Mammary epithelial cell (primary cell): ENCODE measurements at places on chromosomes 16 and 17.

DNA sequence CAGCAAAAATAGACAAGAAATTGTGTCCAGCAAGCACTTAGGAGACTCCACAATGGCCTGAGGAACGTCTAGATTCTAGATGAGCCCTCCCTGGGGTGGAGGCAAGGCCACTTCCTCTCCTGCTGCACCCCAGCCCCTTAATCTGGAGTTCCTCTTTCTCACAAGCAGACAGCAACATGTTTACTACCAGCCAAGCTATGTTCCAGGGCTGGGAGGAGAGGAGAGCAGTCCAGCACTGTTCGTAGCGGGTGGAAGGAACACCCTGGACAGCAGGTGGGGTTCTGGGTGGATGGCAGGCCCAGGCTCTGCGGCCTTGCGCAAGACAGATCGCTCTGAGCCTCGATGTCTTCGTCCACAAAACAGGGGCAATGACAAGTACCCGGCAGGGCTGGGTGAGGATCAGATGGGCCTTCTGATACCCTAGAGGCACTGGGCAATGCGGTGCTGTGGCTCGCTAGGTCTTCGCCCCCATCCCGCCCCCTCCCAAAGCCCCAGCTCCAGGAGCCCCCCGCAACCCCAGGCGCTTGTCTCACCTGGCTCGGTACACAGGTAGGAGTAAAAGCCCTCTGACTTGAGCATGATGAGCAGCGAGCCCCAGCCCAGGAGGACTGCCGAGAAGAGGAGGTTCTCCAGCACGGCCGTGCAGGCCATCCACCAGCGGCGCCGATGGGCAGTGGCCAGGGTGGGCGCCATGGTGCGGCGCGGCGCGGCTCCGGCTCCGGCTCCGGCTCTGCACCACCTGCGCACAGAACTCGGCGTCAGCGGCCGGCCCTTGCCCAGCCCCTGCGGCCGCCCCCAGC is 1.3 kb downstream of the SLC43A2 start:
- DNase-seq: no peak

DNA sequence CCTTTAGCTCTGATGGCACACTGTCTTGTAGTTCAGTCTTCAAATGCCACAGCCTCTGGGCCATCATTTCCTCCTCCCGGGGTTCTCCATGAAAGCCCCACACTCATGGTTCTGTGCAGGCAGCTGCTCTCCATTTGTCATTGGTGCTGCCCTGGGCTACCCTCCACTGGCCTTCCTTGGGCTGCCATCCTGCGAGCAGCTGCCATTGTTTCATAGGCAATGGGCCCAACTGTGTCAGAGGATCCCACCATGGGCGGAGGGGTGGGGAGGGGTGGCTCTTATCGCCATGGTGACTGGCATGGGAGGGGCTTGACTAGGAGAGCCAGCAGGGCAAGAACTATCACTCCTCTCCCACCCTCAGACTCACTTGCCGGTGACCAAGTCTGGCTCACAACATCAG is 38.6 kb upstream of the BRD7 start:
- no peak for DNase-seq

DNA sequence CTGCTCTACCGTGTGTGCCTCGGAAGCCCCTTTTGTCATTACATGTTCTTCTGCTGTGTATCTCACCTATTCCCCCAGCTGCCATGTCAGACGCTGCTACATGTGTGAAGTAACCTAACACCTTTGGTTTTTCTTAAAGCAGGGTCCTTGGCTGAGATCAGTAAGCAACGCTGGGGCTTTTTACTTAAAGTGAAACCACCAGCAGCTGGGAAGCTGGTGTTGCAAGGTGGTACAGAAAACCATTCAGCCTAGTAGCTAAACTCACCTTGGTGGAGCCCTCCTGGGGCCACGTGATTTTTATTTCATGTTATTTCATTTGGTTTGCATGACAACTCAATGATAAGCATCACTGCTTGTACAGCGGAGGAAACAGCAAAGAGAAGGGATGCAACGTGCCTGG is 62.6 kb downstream of the PLCG2 start:
- no peak for DNase-seq

DNA sequence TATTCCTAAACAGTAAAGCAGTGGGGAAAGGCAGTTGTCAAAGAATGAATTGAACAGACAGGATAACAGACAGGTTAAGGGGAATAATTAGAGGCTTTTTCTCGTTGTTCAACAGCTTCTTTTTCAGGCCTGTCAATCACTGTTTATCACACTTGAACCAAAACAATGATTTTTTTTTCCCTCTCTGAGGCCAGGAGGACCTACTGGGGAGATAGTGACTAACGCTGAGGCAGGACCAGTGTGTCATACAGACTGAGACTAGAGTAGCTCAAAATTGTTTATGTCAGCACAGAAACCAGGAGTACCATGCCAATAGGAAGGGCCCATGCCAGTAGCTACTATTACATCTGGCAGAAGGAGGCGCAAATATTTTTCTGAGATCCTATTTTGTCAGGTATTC is 41.3 kb upstream of the NLK start:
- DNase-seq: no peak

DNA sequence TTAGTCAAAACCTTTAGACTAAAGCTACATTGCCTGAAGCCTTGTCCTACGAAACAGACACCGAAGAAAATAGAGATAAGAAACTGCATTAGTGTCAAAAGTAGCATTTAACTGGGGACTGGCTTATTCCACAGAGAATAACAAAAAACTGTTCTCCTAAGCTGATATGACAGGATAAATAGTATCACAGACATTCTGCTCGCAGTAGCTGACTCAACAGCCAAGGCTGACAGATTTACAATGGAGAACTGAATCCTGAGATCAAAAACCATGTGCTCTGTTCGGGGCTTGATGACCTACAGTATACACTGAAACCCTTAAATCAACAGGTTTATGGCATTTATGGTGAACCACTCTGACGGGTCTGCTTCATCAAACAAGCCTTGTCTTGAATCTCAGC is 25.5 kb downstream of the ADAMTS18 start:
- DNase-seq: no peak

GRCh38 chr17:13919818-13920217 is 149.5 kb upstream of the COX10 start:
- DNase-seq: no peak

GRCh38 chr17:83193336-83194185 is 114.2 kb downstream of the METRNL start:
- DNase-seq: peak; percentile 72

DNA sequence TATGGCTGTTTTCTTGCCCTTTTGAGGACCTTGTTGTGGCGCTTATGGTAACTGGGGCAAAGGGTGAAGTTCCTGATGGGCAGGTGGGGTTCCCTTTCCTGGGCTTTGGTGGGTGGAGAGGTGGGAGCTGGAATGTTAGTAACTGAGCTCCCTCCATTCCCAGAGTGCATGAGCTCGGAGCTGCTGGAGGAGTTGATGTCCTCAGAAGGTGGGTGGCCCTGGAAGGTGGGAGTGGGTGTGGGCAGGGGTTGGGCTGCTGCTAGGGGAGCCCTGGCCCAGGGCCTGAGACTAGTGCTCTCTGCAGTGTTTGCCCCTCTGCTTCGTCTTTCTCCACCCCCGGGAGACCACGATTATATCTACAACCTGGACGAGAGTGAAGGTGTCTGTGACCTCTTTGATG is 1.2 kb upstream of the ELMO3 start:
- no peak for DNase-seq

- DNase-seq: no peak
Measured at GRCh38 chr16:53153130-53153529, 98.3 kb downstream of the CHD9 start.

DNA sequence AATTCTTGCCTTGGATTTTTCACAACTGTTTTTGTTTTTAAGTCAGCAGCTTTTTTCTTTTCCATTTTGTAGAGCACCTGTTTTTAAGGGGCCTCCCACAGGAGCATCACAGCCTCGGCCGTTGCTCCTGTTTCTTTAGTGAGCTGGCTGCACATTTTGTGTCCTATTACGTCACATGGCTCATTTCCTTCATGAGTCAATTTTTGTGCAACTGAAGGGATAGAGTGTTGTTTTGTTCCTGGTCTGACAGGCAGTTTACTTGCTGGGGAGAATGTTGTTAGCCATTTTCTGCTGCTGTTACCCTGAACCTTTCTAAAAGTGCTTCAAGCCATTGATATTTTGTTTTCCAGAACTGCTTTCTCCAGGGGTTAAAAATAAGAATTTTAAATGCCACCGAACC is 45.0 kb upstream of the CRISPLD2 start:
- peak; percentile 77 for DNase-seq

- peak; percentile 66 for DNase-seq
Measured at GRCh38 chr17:44221084-44221861, 1.8 kb upstream of the UBTF start.

DNA sequence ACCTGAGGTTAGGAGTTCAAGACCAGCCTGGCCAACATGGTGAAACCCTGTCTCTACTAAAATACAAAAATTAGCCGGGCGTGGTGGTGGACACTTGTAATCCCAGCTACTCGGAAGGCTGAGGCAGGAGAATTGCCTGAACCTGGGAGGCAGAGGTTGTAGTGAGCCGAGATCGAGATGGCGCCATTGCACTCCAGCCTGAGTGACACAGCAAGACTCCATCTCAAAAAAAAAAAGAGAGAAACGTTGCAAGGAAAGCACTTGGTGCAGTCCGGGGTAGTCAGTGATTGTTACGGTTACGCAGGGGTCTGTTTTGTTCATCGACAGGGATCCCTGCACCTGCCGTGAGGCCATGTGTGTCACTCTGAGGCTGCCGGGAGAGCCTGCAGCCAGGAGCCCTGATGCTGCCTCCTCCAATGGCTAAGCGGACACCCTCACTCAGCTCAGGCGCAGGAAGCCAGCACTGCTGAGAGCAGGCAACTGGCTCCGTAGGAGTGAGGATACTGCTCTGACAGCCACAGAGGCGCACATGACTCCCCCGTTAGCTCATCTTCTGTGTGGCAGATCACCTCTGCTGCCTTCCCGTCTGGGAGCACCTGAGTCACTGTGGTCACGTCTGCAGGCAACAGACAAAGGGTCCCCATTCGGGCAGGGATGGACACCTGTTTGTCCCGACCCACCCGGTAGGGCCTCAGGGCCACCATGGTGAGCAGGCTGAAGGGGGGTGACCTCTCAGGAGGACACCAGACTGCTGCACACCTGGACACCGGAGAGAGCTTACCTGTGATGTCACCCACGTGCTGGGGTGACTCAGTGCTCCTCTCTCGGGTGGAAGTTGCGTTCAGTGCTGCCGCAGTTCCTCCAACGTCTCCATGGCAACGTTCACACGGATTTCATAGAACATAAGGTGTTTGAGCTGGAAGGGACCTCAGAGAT is 5.2 kb upstream of the RAB26 start:
- DNase-seq: peak; percentile 67

- DNase-seq: no peak
Measured at GRCh38 chr16:86970279-86970678, 346.9 kb downstream of the C16orf95 start.

DNA sequence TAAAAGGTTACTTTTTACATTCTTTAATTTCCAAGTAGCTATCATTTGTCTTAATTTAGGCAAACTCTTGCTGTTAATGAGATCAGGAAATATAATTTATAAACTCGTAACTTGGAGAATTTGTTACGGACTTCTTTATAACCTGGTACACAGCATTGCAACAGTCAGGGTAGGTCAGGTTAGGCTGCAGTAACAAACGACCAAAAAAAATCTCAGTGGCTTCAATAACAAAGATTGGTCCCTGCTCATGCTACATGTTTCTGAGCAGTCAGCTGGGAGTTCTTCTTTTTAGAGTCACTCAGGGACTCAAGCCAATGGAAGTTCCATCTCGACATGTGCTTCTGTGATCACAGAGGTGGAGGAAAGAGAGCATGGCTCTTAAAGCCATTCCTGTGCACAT is 110.1 kb downstream of the USP31 start:
- no peak for DNase-seq

- peak; percentile 11 for DNase-seq
Measured at GRCh38 chr17:10875984-10876555, 38.2 kb upstream of the PIRT start.

DNA sequence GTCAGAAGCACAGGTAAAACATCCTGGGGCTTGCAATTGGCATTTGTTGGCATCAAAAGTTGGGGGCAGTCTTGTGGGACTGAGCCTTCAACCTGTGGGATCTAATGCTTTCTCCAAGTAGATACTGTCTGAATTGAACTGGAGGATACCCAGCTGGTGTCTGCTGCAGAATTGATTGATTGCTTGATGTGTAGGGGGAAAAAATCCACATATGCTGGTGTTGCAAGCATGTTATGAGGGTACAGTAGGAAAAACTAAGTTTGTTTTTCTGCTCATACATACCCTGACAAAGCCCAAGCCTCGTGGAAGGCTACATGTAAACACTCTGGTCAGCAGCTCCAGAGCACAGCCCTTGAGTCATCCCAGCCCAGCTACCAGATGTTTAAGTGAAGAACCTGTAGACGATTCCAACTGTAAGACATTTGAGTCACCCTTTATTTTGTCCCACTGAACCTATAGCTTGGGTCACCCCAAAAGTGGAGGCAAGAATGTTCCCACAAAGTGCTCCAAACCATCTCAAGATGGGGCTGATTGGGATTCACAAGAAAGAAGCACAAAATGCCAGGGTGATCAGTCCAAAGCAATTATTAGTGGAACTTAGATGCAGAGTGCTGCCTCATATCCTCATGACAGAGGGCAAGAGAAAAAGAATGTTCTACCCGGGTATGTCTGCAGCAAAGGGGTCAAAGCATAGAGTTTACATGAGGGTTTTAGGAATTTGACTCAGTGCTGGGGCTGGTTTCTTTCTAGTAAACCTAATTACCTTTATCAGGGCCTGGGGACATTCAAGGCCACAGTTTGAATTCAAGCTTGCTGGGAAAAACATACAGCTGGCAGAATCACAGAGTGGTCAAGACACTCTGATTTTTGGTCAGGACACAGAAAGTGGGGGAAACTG is 9.6 kb upstream of the APPBP2 start:
- no peak for DNase-seq

DNA sequence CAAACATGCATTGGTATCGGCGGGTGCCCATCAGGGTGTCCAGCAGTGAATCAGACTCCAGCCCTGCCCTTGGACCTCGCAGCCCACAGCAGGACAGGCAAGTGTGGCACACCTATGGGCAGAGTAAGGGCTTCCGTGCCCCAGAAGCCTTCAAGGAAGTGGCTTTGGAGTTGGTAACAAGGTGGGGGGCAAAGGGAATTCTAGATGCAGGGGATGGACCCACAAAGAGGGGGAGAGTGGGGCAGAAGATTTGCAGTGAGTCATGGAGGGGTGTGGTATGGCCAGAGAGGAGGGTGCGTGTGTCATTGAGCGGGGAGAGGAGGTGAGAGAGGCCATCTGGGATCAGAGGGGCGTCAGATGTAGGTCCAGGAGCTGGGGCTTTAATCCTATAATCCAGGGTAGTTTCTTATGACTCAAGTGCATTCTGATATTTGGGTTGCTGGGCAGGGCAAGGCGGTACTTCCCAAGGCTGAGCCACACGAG is 8.5 kb upstream of the SPNS2 start:
- DNase-seq: no peak
